Urothelium cell line (cell line): ENCODE measurements at places on chromosomes 2 and 18.

DNA sequence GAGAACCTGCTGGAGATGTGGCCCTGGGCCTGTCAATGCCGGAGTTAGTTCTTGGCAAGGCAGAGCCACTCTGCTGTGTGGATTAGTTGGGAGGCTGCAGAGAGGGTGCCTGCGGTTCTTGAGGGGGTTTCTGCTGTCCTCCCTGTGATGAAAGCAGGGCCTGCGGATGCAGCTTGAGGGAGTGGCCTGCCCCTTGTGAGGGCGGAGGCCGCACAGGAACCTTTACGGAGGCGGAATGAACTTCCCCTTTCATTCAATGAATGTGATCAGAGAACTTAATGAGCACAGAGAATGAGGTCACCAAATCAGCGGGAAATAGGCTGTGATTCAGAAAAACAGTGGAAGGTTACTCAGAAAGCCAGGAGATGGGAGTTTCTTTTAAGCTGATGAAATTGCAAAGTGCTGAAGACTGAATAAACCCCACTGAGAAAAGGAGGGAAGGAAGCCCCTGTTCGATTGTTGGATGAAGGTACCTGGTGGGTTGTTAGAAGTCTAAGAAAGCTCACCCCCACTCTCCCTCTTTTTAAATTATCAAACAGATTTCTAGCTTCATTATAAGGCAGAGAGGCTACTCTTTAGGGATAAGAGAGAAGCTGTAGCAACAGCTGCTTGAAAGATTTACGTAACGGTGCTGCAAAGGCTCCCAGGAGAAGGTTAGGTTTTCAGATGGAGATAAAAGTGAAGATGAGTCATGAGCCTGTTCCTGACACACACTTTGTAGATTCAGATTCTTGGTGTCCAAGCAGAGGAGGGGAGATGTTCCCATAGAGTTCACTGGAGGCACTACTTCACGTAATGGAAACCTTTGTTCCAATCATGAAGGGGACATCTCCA is 47.4 kb downstream of the VWA3B start:
- DNase-seq: no peak

- DNase-seq: no peak
These were observed 518.2 kb downstream of the NRXN1 start for GRCh38 chr2:50513724-50514123.

- DNase-seq: peak; percentile 60
These were observed 41.8 kb upstream of the CDC42EP3 start for GRCh38 chr2:37713258-37713700.

DNA sequence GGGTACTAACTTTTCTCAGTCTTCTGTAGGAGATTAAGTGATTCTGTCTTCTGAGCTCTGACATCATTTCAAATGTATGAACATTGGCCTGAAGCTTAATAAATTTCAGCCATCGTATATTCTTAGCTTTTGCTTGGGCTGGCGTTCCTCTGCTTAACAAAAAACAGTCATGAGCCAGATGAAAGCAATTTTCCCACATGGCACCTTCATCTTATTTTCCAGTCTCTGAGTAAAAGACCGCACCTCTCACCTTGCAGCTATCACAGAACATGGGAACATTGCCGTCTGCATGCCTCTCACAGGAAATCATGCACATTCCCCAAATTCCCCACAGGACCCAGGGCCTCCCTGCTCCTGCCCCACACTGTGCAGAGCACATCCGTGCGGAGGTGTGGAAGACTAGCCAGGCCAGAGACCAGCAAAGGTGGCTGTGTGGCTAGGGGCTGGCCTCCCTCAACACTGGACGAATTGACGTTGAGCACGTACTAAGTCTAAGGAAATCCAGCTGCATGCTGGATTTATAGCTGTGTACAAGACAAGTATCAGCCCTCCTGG is 531.8 kb upstream of the ID2 start:
- peak; percentile 60 for DNase-seq

GRCh38 chr2:149814049-149814448 is 226.5 kb upstream of the MMADHC start:
- no peak for DNase-seq

- no peak for DNase-seq
These were observed 17.5 kb downstream of the MOGAT1 start for GRCh38 chr2:222688917-222689316.

DNA sequence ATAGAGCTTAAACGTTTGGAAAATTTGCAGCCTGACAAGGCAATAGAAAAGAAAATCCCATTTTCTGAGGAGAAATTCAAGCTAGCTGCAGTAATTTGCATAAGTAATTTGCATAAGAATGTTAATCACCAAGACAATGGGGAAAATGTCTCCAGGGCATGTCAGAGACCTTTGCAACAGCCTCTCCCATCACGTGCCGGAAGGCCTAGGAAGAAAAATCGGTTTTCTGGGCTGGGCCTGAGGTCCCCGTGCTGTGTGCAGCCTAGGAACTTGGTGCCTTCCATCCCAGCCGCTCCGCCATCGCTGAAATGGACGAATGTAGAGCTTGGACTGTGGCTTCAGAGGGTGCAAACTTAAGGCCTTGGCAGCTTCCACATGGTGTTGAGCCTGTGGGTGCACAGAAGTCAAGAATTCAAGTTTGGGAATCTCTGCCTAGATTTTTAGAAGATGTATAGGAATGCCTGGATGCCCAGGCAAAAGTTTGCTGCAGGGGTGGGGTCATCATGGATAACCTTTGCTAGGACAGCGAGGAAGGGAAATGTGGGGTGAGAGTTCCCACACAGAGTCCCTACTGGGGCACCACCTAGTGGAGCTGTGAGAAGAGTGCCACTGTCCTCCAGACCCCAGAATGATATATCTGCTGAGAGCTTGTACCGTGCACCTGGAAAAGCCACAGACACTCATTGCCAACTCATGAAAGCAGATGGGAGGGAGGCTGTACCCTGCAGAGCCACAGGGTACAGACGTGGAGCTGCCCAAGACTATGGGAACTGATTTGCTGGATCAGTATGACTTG is 164.6 kb downstream of the GULP1 start:
- no peak for DNase-seq

DNA sequence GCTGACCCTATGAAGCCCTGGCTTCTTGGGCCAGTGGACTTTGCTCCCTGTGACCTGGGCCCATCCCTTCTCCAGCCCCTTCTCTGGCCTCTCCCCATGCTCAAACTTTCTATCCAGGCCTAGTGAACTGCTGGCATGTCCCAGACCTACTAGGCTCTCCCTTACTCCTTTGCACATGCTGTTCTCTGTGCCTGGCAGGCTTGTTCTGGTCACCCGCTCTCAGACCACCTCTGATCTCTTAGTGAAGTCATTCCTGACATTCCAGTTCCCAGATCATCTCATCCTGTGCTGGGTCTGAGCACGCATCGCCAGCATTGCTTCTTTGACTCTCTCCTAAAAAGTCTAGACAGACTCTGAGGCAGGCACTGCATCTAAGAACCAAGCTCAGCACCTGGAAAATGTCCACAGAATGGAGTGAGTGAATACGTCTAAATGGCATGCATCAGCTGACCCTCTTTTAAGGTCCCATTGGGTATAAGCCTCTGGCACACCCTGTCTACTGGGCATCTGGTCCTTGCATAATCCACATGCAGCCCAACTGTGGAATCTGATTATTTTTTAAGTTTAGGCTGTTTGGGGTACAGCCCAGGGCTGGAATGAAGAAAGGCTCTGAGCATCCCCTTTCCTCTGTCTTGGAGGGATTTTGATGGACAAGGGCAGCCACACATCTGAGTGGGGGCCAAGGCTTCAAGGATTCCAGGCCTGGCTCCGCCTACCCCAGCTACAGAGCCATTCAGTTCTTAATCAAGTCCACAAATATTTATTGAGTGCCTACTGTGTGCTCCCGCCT is 130.6 kb upstream of the HAAO start:
- peak; percentile 26 for DNase-seq

DNA sequence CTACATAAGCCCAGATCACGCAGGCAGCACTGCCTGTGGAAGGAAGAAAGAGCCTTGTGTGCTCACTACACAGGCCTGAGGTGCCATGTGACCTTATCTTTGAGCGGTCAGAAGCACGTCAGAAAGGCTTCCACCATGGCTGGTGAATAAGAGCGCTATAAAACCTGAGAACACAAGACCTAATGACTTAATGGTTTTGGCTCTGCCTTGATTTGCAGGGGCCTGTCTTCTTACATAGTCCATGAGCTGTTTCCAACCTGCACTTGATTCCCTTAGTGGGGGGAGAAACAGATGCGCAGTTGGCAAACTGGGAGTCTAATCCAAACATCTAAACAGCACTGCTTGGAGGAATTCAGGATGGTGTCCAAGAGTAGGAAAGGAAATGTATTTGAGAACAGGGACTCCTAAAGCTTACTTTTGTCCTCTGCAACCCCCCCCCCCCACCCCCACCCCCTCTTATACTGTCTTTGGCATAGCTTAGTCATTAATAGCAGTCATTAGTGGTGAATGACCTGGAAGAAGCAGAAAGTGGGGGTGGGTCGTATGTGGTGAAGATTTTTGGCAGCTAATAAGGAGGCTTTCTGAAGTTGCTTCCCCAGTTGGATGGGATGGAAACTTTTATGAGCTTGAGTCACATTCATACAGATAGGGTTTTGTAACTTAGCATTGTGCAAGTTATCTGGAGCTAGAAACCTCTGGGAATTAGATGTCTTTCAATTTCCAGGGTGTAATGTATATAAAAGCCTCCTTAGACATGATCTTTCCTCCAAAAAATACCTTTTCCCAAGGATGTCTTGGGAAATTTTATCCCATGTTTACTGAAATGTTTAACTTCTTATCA is 454.1 kb downstream of the MEIS1 start:
- peak; percentile 75 for DNase-seq

- DNase-seq: no peak
These were observed 426.4 kb upstream of the ID2 start for GRCh38 chr2:8255448-8255800.

GRCh38 chr2:5969303-5969702 is 277.1 kb downstream of the SOX11 start:
- no peak for DNase-seq

GRCh38 chr2:240733803-240734495 is 42.3 kb downstream of the AQP12A start:
- DNase-seq: no peak

GRCh38 chr2:202608142-202608852 is 26.5 kb upstream of the FAM117B start:
- no peak for DNase-seq

DNA sequence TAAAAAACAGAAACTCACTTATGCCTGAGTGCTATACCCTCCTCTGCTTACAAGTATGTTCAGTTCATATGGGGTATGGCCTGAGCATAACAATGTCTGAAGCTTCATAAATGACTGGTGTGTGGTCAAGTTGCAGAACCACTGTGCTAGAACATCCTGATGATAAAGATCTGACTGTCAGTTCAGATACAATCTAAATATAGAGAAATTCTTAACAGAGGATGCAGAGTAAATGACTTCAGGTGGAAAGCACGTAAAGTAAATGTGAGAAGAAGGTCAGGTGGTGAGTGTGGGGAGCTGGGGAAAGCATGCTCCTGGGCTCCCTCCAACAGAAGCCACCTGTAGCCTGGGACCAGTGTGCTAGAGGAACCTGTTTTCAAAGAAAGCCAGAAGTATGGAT is 926.2 kb downstream of the TSN start:
- no peak for DNase-seq
